ENCODE measurements at places on chromosomes 7 and 10.

GRCh38 chr7:136027160-136027559 is 50.0 kb upstream of the MTPN start:
- no peak for DNase-seq

DNA sequence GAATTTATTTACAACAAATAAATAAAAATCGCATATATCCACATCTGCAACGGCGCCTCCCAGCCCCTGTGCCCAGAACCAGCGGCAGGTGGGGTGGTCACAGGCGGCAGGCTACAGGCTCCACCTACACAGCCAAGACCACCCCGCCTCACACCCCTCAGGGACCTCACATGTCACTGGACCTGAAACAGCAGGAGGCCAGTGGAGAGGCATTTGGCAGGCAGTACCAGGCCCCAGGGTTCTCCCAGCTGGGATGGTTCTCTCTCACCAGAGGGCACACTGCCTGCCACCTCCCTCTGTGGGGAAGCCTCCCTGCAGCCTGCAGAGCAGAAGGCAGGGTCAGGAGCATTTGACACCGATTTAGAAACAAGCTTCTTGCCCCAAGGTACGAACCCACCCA is 81.5 kb downstream of the MAD1L1 start:
- no peak for DNase-seq

- DNase-seq, result no peak
These were observed 43.4 kb downstream of the GRK5 start for GRCh38 chr10:119250641-119251314.

DNA sequence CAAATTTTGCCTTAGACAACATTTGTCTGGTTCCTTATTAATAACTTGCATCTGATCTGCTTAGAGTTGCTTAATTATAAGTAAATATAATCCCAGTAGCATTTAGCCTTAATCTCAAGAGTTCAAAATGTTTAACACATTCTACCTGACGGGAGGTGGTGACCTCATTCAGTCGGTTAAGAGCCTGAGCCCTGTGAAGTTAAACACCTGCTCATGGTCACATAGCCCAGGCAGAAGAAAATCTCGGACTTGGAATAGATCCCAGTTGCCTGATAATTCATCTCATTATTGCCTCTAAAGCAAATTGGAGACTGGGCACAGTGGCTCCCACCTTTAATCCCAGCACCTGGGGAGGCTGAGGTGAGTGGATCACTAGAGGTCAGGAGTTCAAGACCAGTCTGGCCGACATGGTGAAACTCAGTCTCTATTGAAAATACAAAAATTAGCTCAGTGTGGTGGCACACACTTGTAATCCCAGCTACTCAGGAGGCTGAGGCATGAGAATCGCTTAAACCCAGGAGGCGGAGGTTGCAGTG is 18.6 kb upstream of the ASCC1 start:
- DNase-seq, result no peak

GRCh38 chr7:147556317-147556716 is 1034.2 kb upstream of the C7orf33 start:
- DNase-seq, result no peak

- no peak for DNase-seq
These were observed 316.6 kb upstream of the ANKRD30A start for GRCh38 chr10:36808625-36809362.
